SK-N-SH treated with all-trans-retinoic acid at 6 μM for 48 hours (cell line): ENCODE measurements at places on chromosomes 2 and 18.
A peak's percentile ranks its signal among the peaks of the same experiment; 100 is the strongest.

DNA sequence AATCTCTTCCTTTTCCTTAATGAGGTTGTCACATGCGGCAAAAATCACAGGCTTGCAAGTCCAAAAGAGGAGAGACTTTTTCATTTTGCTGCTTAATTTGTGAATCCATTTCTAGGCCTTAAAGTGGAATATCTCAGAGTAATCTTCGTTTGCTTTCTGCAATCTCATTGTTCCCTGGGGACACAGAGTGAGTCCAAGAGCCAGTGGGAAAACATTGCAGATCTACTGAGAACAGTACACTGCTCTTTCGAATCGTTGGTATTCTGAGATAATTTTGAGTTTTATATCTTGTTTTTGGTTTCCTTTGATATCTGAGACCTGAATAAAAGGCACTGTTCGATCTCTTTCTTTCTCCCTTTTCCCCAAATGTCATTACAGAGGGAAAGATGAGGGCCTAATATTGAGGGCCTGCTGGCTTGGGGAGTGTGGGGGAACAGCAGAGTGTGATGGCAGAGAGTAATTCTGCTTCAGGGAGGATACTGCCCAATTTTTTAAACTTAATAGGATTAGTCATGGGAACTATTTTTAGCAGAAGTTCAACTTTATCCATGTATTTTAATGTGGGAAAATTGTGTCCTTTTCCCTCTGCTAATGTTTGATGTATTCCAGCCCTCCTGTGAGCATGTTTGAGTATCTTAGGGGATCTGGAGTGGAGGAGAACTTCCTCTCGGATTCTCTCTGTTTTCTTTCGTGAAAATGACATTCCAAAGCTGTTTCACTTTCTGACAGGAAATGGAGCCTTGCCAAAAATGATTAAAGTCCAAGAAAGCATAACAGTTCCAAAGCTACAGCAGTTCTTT, 418.2 kb upstream of the ZEB2 start:
- ATAC-seq, result peak; percentile 84

- ATAC-seq, result no peak
These were observed 105.5 kb downstream of the BCL11A start for GRCh38 chr2:60447943-60448342.

DNA sequence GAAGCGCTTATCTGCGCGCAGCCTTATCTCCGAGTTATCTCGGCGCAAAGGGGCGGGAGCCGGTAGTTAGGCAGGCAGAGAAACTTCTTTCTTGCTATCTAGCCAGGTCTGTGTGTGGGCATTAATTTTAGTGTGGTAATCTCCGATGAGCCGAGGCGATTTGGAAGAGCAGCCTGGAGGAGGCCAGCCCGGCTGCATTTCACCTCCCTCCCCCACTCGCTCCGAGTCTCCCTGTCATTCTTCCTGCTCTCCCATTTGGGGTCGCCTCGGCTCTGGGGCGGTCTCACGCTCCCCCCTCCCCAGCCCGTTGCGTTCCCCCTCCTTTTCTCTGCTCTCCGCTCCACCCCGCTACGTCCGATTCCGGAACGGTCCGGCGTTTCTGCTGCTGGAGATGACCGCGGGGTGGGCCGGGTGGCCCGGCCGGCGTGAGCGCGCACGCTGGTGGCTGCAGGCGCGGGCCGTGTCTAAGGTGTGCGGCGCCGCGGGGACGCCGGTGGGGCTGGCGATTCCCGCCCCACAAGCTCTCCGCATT, 566 bp downstream of the GATA6 start:
- ATAC-seq, result peak; percentile 26

- ATAC-seq, result peak; percentile 35; the same call in 1 of the 3 replicates
These were observed 1652.3 kb upstream of the SLC39A10 start for GRCh38 chr2:194004590-194005206.

- no peak for ATAC-seq
These were observed 323.1 kb downstream of the CTNNA2 start for GRCh38 chr2:79835911-79836310.

GRCh38 chr2:74399785-74400184, 19.7 kb upstream of the DCTN1 start:
- ATAC-seq, result peak; percentile 71

DNA sequence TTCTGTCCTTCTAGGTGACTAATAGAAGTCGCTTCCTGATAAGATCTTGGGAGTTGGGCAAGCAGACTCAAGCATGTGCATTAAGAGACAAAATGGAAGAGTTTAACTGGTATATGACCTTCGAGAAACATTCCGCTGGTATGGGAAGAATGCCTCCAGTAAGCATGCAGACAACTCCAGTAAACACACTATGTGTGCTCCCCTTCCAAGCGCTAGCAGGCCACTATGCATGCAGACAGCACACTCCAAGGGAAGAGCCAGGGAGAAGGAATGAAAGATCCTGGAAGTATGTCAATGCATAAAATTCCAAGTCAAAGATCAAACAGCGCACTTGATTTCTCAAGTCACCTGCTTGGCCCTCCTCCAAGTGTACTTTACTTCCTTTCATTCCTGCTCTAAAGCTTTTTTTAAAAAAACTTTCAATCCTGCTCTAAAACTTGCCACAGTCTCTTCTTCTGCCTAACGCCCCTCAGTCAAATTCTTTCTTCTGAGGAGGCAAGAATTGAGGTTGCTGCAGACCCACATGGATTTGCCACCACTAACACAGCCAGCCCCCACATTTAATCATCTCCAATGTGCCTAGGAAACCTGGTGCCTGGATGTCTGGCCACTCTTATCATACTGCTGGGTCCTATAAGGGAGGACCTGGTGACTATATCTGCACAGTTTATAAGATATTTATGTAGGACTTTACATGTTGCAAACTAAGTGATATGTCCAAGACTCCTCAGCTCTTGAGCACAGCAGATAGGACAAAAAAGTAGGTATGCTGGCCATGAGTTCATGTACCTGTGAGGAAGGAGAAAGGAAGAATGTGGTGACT, 239.8 kb downstream of the PDE11A start:
- ATAC-seq, result no peak

GRCh38 chr2:29596584-29596983, 324.8 kb downstream of the ALK start:
- no peak for ATAC-seq

DNA sequence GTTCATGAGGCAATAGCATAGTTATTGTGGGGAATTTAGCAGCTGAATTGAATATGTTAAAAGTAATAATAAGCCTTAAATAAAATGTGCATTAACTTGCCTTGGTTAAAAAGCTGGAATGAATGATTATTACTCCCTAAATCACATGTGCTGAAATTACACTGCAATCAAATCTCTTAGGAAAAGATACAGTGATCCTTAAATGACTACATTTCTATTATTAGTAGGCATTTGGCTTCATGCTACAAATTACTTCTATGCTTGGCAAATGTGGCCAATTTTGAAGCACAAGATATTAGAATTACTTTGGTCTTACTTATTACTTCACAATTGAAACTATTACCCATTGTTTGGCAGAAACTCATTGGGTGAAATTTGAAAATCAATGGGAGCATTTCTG, 5.4 kb downstream of the RND3 start:
- ATAC-seq, result no peak

GRCh38 chr2:25714740-25715139, 41.4 kb upstream of the DTNB start:
- ATAC-seq, result peak; percentile 70

DNA sequence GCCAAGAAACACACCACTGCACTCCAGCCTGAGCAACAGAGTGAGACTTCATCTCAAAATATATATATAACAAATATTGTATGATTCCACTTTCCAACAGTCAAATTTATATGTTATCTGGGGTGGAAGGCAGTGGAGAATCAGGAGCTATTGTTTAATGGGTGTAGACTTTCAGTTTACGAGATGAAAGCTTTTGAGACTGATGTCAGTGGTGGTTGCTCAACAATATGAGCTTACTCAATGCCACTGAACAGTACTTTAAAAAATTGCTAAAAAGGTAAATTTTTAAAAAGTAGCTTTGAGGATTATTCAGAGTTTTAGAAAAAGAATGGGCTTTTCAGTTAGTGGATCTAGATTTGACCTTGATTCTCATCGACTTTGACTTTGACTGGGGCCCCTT, 105.9 kb upstream of the ST6GAL2 start:
- ATAC-seq, result no peak

GRCh38 chr2:76808732-76809131, 713.4 kb downstream of the LRRTM4 start:
- no peak for ATAC-seq

- ATAC-seq, result no peak
These were observed 102.2 kb downstream of the TEX51 start for GRCh38 chr2:127000937-127001336.

GRCh38 chr18:10419420-10420103, 34.9 kb upstream of the APCDD1 start:
- ATAC-seq, result no peak

DNA sequence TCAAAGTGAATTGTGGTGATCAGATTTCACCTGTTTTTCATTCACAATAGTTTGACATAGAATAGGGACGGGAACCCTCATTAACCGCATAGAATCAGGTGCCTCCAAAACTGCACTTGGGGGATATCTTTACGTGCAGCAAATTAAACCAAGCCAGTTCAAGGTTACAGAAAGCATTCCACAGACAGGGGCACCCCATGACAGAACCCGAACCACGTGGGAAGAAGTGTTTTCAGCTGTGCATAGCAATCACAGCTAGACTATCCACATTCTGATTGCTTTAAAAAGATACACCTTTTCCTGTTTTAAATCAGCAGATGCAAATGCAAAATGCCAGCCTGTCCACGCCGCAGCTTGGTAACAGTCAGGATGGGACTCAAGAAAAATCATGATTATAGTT, 205.8 kb downstream of the ANAPC1 start:
- no peak for ATAC-seq

GRCh38 chr18:32763293-32763692, 9.5 kb downstream of the KLHL14 start:
- ATAC-seq, result no peak

DNA sequence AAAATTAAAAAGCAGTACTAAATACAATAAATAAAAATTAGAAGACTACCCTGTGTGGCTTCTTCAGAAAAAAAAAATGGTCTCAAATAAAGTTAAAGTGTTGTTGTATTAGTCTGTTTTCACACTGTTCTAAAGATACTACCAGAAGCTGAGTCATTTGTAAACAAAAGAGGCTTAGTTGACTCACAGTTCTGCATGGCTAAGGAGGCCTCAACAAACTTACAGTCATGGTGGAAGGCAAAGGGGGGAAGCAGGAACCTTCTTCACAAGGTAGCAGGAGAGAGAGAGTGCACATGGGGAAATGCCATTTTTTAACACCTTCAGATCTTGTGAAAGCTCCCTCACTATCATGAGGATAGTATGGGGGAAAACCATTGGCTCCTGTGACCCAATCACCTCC, 612.8 kb downstream of the RNF144A start:
- no peak for ATAC-seq

DNA sequence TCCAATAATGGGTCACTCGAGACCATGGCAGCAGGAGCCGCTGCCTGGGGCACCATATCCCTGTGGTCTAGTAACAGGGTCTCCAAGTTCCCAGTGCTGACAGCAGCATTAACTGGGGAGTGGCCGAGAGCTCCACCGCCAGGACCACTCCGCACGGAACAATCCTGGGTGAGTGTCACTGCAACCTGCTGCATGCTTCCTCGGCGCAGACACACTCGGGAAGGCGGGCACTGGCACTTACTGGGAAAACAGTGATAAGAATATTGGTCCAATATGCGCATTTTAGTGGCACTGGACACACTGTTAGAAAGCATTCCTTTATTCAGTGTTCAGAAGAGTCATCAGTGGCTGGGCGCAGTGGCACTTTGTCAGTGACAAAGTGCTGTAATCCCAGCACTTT, 29.7 kb downstream of the FAM228A start:
- ATAC-seq, result no peak

- no peak for ATAC-seq
These were observed 107.9 kb downstream of the PTGR3 start for GRCh38 chr18:75100832-75101630.

DNA sequence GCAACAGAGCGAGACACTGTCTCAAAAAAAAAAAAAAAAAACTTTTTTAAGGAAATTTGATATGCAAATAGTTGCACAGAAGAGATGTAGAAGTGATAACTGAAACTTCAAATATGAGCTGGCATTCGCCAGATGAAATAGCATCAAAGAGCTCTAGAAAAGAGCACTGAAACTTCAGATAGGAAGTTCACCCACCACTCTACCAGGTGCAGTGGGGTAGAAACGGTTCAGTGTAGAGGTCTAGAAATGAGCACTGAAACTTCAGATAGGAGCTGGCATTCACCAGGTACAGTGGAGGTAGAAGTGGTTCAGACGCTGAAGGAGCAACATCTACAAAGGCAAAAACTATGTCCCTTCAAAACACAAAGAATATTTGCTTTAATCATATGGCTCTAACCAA, 9.0 kb upstream of the ONECUT2 start:
- ATAC-seq, result no peak

DNA sequence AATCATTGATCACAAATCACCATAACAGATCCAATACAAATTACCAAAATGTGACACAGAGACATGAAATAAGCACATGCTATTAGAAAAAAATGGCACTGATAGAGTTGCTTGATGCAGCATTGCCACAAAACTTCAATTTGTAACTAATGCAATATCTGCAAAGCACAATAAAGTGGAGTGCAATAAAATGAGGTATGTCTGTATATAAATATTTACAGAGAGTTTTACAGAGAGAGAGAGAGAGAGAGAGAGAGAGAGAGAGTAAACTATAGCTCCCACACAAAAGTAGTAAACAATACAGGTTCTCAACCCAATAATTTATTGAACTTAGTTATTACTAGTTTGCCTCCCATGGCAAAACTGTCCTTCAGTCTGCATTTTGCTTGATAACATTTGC, 1807.0 kb downstream of the SUCLG1 start:
- ATAC-seq, result no peak

DNA sequence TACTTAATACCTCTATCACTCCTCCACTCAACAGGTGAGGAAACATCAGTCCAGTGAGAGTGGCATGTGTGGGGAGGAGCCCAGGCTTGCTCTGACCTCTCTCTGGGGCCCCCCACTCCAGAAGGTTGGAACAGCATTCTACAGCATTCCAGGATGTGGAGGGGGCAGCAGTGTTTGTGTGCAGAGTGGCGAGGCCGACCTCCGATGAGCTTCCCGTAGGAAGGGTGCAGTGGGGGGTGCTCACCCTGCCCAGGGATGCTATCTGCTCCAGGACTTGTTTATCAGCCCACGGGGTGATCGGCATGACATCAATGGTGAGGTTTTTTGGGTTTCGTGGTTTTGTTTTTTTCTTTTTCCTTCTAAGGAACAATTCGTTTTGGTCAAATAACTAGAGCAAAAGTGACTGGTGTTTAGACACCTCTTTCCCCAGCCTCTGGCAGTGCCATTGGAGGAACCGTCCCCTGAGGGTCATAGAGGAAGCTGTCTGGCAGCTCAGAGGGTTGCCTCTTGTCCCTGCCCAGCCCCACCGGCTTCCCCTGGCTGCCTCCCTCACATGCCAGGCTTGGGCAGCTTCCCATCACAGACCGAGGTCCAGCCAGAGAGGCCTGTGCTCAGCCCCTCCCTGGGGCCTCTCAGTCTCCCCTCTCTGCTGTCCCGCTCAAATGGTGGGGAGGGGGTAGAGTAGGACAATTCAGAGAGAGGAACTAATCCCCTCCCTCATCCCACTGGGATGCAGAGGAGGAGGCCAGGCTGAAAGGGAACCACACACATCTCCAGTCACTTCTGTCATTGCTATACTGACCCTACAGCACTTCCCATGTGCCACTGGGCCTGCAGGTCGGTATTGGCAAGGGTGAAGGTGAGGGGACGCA, 96.5 kb downstream of the ZFP36L2 start:
- no peak for ATAC-seq
